Activated T-cell treated with anti-CD3 and anti-CD28 coated beads for 24 hours (primary cell): ENCODE measurements at places on chromosomes 3 and 15.
A peak's percentile ranks its signal among the peaks of the same experiment; 100 is the strongest.

DNA sequence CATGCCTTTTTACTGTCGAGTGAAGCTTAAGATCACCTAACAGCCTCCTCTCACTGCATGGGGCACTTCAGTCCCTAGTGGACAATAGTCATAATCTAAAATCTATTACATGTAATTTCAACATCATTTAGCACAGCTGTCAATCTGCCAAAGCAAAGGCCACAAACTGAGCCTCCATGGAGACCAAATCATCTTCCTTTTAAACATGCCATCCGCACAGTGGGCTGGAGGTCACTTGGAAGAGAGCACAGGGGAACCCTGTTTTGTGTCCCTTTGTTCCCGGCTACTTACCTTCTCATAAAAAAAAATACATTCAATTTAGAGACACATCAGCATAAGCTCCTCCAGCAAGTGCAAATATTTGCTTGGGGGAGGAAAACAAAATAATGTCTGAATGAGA is 167.3 kb downstream of the SQOR start:
- DNase-seq: no peak

DNA sequence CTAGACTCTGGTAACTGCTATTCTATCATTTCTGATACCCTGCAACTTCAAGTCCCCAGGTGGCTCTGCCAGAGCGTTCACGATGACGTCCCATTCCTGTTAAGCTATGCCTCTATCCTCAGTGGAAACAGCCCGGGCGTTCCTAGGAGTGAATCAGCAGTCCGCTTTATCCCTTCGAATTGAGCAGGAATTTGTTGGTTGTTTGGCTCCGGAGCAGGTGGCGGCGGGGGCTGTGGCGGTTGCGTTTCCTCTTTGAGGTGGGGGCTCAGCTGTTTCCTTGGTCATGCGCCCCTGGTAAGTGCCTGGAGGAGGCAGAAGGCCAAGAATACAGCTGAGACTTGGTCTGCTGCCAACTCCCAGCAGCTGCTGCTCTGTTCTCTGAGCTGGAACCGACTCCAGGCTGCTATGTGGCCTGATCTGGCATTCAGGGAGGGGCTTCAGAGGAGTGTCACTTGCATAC is 25.2 kb downstream of the ARPP21 start:
- DNase-seq: no peak

DNA sequence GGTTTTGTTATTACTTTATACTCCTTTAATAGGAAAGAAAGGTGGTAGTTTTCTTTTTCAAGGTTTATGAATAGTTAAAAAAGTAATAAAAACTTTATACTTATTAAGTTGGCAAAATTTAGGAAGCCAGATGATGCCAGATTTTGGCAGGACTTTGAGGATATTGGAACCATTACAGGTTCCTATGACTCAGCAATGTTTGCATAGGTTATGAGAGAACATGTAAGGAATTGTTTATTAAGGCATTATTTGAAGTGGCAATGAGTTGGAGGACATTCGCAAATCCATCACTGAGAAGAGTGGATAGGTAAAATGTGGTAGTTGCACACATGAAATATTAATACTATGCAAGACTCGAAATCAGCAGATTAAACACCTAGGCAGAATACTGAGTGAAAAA is 29.9 kb downstream of the CDAN1 start:
- no peak for DNase-seq

- DNase-seq: no peak
Measured at GRCh38 chr3:133452641-133453319, 52.9 kb downstream of the BFSP2 start.

GRCh38 chr3:54424292-54424691 is 301.9 kb downstream of the CACNA2D3 start:
- no peak for DNase-seq

- no peak for DNase-seq
Measured at GRCh38 chr3:60216462-60217075, 1034.7 kb downstream of the FHIT start.

GRCh38 chr3:16546186-16547010 is 32.9 kb upstream of the RFTN1 start:
- no peak for DNase-seq

- DNase-seq: no peak
Measured at GRCh38 chr3:9241956-9242355, 7.5 kb downstream of the SRGAP3 start.

GRCh38 chr3:100269001-100269400 is 8.2 kb downstream of the TBC1D23 start:
- DNase-seq: no peak

DNA sequence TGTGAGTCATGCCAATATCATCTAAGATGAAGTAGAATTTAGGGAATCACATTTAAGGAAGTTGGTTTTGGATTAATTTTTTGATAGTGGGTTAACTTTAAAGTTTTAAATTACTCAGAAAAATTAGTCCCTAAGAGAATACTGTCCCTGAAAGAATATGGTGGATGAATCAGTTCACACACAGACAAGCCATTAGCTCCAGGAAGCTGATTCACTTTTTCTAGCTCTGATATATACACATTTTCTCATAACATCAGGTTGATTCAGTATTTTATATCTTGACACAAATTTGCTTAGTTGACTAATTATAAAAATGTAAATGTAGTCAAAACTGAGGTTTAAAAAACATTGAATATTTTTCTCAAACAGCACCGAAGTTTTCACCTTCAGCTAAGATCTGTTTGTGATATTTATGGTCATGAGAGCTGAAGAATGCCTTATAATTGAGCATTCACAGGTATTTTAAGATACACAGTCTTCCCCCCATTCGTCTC is 55.1 kb downstream of the MYH15 start:
- DNase-seq: no peak

DNA sequence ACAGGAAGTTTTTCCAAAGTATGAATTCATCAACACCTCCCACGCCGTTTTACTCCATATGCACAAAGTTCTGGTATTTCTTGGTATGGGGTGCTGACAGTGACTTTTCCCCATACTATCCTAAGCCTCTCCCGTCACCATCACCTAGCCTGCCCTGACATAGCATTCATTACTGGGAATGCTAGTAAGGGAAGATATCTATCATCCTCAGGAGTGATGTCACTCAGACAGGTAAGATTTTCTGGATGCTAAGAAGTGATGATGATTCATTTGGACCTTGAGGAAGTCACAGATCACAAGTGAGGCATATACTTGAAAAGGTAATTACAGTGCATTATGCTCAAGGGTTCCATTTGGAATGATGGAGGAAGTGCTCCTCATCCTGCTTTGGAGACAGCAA is 355.1 kb upstream of the STAC start:
- no peak for DNase-seq

- DNase-seq: no peak
Measured at GRCh38 chr3:101943029-101943428, 93.7 kb downstream of the NFKBIZ start.

- no peak for DNase-seq
Measured at GRCh38 chr3:28110869-28111268, 130.6 kb upstream of the CMC1 start.

DNA sequence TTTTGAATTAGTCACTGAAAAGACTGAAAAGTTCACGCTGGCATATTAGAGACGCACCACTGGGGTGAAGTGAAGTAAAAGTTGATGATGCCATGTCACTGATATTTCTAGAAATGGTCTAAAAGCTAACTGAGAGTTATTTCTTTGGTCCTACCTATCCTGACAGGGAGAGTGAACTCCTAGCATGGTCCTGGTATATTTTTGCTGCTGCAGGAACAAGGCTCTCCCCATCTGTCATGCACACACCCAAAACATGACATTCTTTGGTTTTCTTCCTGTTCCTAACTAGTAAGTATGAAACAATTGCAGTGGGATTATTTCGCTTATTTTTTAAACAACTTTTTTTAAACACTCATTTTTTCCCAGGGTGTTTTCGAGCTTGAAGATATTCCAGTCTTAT is 466.7 kb downstream of the ERC2 start:
- DNase-seq: no peak

DNA sequence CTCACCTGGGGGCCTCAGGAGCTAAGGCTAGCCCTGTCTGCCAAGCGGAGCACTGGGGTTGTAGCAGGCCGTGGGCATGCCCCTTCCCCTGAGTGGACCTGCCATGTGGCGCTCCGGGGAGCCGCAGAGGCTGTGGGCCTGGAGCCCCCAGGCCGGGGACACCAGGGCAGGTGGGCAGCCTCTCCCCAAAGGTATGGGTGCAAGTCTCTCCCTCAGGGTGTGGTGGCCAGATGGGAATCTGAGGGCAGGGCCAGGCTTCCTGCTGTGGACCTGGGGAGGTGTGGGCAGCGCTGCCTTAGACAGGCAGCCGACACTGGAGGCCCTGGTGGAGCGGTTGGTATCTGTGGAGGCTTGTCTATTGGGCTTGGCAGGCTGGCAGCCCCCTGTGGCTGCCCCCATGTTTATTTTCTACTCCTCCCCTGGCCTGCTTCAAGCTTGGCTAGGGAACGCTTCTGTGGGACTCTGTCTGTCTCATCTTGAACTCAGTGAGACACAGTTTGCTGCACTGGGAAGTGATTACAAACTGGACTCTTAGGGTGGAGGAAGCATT is 5.9 kb downstream of the ACVR2B start:
- no peak for DNase-seq

DNA sequence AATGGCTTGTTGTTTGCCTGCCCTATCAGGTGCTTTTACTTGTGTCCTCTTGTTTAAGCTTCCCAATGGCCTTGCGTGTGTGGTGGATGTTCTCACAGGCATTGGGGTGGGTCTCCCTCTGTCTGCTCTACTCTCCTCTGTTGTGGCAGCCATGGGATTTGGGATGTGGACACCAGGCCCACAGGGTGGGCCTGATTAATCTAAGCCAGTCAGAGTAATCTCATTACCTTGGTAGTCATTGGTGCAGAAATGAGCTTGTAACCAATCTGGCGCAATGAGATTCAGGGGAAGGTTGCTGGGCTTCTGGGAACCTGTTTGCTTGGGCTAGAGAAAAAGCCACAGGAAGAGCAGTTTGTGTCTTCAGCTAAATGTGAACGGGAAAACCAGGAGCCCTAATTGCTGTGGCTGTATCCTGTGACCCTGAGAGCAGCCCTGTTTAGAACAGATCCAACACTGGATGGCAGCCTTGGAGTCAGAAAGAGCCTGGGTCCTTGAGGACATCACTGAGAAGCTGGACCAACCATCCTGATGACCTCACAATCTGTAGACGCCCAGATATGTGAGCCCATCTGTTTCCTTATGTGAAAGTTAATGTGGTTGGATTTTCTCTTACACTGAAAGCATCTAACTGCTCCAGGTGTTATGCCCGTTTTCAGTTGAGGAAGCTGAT is 157.3 kb upstream of the UBE2E1 start:
- DNase-seq: no peak

DNA sequence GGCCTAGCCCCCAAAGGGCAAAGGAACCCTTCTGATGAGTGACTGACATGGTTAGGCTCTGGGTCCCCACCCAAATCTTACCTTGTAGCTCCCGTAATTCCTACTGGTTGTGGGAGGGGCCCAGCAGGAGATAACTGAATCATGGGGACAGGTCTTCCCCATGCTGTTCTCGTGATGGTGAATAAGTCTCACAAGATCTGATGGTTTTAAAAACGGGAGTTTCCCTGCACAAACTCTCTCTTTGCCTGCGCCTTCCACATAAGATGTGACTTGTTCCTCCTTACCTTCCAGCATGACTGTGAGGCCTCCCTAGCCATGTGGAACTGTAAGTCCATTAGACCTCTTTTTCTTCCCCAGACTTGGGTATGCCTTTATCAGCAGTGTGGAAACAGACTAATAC is 16.9 kb downstream of the TKT start:
- DNase-seq: no peak

- no peak for DNase-seq
Measured at GRCh38 chr3:14487086-14487485, 53.1 kb downstream of the GRIP2 start.

DNA sequence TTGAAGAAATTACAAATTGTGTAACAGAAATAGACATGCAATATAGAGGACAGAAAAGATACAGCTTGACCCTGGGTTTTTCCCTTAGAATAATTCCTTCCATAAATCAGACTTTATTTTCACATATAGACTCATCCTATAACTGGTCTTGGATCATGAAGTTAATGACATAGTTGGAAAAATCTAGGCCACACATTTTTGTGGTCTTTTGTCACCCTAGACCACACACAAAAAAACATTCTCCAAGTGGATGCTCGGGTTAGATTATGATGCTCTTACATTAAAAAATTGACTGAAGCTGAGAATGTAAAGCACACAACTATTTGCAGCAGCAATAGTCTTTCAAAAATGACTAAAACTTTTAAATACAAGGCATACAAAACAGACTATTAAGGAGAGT is 7.5 kb upstream of the PLA2G4D start:
- no peak for DNase-seq

GRCh38 chr3:194867270-194867983 is 181.7 kb downstream of the FAM43A start:
- DNase-seq: no peak

- peak; percentile 36 for DNase-seq
Measured at GRCh38 chr3:46496746-46497555, 825 bp upstream of the RTP3 start.

DNA sequence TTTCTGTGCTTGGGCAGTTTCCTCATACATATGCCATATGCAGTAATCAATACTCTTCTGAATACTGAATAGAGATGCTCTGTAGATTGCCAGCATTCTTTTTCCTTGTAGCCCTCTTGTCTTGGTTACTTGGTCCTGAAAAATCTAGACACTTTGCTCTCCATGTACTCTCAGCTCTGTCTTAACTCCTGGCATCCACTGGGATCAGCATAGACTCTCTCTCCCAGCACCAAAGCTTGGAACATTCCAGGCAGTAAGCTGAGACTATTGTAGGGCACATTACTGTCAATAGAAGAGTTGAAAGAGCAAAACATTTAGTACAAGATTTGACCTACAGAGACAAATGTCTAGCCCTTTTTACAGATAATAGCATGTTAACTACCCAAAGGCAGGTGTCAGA is 1100.3 kb downstream of the TBL1XR1 start:
- no peak for DNase-seq

GRCh38 chr15:64099379-64099778 is 3.6 kb downstream of the SNX1 start:
- DNase-seq: no peak

GRCh38 chr3:193621127-193621526 is 28.1 kb downstream of the OPA1 start:
- no peak for DNase-seq

DNA sequence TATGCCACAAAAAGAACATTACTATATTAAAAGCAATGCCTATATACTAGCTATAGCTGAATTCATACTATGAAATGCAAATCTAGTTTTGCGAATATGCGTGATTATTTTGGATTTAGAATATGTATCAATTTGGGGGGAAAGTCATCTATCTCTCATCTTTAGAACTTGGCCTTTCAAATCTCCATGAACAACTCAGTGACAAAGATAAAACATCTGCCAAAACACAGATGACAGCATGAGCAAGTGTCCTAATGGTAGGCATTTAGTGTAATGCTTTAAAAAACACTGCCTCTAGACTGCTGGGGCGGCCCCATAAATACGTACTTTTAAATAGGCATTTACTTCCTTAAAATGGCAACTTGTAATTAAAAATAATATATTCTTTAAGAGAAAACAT is 2.7 kb downstream of the CD47 start:
- no peak for DNase-seq

DNA sequence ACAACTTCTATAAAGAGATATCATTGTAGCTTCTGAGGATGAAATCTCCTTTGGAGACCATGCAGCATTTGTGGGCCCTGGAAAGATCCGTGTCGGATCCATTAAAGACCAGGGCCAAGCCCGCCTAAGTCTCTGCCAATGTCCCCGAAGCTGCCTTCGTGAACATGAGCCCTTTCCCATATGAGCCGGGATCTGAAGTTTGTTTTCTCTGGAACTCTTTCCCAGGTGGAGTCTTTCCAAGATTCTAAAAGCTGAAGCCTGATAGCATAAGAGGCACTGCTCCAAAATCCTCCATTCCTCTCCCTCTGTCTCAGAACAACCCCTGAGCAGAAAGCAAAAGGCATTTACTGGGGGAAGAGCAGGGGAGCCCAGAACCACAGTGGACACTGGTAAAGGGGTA is 274.6 kb downstream of the NTRK3 start:
- no peak for DNase-seq

GRCh38 chr3:157438194-157438730 is 1.6 kb downstream of the PTX3 start:
- DNase-seq: no peak
